ENCODE measurements at places on chromosomes 7 and 10.

GRCh38 chr7:39414224-39415035 lies 151.8 kb upstream of the YAE1 start:
- peak; percentile 66 for DNase-seq

DNA sequence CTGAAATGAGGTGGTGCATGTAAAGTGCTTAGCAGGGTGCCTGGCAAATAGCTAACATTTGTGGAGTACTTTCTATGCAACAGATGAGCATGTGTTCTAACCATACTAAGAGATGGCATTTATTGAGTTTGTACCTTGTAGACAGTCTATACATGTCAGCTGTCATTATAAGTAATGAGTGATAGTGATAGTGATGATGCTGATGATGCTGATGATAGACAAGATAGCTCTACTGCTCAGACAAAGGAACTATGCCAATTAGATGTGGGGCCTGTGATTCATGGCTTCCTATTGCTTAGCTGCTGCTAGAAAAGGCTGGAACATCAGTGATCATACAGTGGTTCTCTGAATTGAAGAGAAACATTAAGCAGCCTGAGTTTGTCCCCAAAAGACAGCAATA lies 585.8 kb downstream of the KCNMA1 start:
- DNase-seq, result no peak

GRCh38 chr10:103584216-103585010 lies 90.9 kb downstream of the NEURL1 start:
- DNase-seq, result peak; percentile 30

GRCh38 chr7:18117482-18117881 lies 89.8 kb upstream of the PRPS1L1 start:
- peak; percentile 80 for DNase-seq

DNA sequence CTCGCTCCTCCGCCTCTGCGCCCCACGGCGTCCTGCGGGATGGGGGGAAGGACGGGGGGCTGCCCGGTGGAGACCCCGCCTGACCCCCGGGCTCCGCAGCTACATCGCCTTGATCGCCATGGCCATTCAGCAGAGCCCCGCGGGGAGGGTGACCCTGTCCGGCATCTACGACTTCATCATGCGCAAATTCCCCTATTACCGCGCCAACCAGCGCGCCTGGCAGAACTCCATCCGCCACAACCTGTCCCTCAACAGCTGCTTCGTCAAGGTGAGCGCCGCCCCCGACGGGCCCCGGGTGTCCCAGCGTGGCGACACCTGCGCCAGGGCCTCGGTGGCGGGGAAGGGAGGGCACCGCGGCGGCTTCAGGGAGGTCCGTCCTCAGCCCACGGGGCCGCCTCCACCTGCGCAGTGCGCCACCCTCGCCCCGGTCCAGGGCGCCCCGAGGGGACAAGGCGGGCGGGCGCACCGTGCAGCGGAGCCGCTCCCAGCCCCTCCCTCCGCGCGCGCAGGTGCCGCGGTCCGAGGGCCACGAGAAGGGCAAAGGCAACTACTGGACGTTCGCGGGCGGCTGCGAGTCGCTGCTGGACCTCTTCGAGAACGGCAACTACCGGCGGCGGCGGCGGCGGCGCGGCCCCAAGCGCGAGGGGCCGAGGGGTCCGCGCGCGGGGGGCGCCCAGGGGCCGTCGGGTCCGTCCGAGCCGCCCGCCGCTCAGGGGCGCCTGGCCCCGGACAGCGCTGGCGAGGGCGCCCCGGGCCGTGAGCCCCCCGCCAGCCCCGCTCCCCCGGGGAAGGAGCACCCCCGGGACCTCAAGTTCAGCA lies 793 bp downstream of the FOXL3 start:
- no peak for DNase-seq

GRCh38 chr10:62562101-62562500 lies 187.9 kb downstream of the ZNF365 start:
- no peak for DNase-seq

DNA sequence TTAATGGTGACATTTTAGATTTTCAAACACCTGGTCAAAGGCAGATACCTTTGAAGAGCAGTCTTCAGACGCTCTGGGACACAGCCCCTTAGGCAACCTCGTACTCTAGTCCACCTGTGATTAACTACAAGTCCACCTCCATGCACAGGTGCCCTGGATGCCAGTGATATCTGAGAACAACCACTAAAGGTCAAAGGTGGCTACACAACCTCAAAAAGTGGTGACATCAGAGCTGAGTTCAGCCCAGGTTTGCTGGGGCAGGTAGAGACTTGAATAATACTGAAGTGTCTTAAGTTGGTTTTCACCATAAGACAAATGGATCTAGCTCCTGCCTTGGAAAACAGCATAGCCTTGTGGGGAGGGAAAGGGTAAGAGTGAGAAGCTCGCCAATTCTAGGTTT lies 143.4 kb upstream of the ADO start:
- no peak for DNase-seq

GRCh38 chr7:46844486-46844885 lies 737.4 kb downstream of the TNS3 start:
- DNase-seq, result peak; percentile 46

DNA sequence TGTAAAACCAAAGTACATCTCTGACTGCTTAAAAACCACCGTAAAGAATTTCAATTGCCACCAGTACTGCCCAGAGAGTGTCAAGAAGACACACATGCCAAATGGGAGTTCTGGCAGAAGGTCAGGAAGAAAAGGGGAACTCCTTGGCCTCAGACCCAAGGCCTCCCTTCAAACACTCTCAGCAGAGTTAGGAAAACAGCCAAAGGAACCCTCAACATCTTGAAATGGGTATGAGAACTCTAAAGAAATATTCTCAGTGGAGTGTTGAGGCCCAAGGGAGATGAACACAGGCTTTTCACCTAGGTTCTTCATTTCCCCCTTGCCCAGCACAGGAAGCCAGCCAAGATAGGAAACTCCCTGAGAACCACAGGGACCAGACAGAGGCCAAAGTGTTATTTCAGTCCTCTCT lies 96.1 kb upstream of the ASAH2 start:
- DNase-seq, result no peak

DNA sequence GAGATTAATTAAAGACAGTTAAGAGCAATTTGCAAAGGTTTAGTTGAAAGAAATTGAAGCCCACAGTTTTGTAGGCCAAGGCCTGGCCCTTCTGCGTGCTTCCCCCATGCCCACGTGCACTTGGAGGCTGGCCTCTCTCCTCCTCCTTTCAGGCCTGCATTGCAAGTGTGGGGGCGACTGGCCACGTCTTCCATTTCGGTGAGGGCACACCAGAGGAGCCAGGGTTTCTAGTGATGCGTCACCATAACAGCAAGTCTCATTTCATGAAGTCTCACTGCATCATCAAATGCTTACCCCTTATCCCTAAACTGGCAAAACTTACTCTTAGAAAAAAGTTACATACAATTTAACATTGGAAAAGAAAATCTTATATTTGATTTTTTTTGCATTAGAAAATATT lies 141.2 kb downstream of the NRF1 start:
- DNase-seq, result no peak

DNA sequence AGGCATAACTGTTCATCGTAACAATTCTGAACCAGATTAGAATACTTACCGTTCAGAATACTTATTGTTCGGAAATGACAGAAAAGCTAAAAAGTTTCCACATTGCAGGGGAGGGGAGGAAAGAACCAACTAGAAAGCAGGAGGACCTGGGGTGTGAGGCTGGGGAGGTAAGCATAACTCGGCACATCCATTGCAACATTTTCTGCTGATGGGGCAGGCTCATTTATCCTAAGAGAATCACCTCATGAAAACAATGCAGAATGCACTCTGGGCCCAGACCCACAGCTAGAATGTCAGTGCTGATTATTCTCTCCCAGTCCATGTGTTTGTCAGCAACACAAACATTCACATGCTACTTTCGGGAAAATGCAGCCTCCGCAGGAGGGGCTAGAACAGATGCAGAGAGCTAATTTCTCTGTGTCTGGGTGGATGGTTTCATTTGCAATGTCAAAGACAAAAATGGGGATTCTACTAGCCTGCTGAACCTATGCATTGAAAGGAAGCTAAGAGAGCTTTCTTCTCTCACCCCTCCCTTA lies 9.6 kb downstream of the DNMBP start:
- no peak for DNase-seq

DNA sequence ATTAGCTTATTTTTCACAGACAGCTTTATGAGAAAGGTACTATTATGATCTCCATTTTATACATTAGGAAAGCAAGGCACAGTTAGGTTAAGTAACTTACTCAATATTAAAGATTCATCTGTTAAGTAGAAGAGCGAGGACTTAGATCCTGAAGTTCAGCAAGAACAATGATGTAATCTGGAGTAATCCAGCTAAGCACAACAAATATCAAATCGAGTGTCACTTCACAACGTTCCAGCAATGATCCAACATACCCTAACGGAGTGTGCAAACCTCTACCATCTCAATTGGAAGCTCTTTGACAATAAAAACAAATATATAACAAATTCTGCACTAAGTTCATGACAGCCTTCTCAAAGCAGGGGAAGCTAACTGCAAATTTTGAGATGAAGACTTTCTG lies 121.3 kb downstream of the CALCR start:
- DNase-seq, result no peak

DNA sequence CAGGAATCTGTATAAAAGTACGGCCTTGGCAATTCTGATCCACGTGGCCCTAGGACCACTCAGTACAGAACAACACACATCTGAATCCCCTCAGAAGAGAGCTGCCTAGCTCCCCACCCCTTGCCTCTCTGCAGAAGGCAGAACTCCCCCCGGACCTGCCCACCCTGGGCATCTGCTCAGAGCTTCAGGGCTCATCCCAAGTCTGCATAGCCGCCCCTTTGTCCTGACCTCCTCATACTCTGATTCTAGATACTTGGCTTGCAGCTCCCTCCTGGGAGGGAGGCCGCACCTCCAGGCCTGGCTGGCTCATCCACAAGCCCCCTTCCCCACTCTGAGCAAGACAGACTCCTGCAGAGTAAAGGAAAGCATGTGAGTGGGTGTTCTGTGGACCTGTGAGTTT lies 49.6 kb downstream of the GRID1 start:
- DNase-seq, result no peak

- peak; percentile 82 for DNase-seq
These were observed 103.0 kb downstream of the CTBP2 start for GRCh38 chr10:125057158-125058001.

GRCh38 chr7:111089822-111090426 lies 1.0 kb upstream of the LRRN3 start:
- DNase-seq, result peak; percentile 65

- peak; percentile 90 for DNase-seq
These were observed 95.7 kb downstream of the CDK6 start for GRCh38 chr7:92740700-92741126.

DNA sequence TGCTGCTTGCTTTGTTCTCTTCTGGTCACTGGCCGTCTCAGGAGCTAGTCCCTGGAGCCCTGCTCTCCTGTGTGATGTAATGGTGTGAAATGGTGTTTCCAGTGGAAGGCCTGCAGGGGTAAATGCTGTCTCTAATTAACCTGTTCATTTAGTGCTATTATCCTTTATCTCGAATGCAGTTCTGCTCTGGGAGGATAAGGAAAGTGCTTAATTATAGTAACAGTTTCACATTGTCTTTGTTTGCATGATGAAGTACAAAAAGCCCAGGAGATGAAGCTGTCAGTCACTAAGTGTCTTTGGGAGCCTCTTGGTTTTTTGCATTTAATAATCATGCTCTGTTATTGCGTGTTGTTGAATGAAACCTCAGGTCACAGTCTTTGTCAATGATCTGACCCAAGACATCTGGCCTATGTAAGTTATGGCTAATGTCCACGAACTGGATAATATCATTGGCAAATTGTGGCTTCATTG lies 755.3 kb upstream of the GALNT17 start:
- no peak for DNase-seq

DNA sequence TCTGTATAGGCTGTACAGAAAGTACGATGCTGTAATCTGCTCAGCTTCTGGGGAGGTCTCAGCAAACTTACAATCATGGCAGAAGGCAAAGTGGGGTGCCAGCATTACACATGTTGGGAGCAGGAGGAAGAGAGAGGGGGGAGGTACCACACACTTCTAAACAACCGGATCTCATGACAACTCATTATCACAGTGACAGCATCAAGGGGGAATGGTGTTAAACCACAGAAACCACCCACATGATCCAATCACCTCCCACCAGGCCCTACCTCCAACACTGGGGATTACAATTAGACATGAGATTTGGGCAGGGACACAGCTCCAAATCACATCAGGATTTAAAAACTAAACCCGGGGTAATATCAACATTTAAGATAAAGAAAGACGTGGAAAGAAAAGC lies 468.8 kb upstream of the AUTS2 start:
- no peak for DNase-seq

- DNase-seq, result no peak
These were observed 38.4 kb downstream of the EEPD1 start for GRCh38 chr7:36191292-36191920.

DNA sequence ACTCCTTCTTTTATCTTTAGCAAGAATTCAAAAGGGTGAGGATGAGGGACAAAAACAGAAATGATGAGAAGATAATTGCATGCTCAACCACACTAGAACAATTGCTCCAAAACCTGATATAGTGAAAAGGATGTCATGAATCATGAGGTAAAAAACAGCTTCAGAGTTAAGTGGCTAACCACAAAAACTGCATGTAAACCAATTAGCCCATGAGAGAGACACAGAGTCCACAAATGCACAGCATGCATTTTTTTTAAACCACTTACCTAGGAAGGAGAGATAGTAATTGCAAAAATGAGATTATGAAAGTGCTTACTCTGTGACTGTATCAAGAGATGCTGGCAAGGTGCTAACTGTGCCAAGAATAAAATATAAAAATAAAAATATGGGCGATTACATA lies 132.9 kb downstream of the MBL2 start:
- DNase-seq, result peak; percentile 29

DNA sequence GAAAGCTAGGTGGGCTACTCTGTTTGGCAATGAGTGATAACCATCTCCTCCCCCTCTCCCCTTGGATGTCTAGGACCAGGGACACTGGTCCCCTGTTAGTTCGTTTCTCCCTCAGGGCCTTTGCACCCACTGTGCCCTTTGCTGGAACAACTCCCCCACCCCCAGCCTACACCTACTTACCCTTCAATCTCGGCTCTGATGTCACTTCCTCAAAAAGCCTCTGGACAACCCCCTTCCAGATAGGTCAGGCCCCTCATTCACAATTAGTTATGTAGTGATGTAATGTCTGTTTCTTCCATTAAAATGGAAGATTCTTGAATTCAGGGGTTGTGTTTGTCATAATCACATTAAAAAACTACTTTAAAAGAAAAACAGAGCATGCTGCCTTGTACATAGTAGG lies 152.9 kb downstream of the SNX10 start:
- no peak for DNase-seq

DNA sequence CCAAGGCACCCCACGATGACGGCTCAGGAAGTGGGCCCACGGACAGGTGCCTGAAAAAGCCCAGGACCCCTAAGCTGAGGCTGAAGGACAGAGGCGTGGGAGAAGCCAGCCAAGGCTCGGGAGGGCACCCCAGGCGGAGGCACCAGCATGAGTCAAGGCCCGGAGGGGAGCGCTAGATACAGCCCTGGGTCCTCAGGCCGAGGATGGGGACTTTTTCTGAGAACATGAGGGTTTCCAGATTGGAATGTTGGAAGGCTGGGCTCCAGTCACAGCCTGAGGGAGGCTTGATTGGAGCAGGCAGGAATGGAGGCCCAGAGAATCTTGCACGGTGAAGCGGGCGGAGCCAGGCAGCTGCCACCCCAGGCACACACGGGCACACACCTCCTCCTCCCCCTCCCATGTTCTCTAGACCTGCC lies 19.0 kb upstream of the ELFN1 start:
- no peak for DNase-seq

GRCh38 chr10:124221356-124222317 lies 128.2 kb upstream of the CHST15 start:
- peak; percentile 38 for DNase-seq

All from astrocyte of the hippocampus (primary cell).